ENCODE measurements at places on chromosomes 6 and 20. TPM values are rescaled to one million over a fixed set of nuclear protein-coding genes. Genes with fewer than 3 reads are reported as not detected.

PEX7 gene
- 20.0 TPM for total RNA-seq

SLC22A1 gene
- 1.3 TPM for total RNA-seq

DNA sequence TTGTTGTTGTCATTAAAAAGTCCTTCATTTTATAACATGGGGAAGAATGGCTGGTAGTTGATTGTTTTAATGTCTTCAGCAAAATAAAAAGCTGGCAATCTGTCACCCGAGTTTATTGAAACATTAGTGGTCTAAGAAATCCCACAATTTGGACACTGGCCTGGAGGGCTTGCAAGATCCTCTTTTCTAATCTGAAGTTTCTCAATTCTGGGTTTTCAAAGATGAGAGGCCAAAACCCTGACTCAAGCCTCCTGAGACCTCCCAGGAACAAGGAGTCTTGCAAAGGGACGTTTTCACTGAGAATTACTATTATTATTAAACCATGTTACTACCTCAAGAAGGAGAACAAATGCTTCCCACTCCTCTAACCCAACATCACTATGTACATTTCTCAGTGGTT, 19.5 kb downstream of the MAP1LC3A start:
- no peaks in the 10 kb centered on the region for H3K36me3 ChIP-seq
- no peak for DNase-seq

GRCh38 chr6:64250126-64250525, 614.5 kb downstream of the PHF3 start:
- no peaks in the 10 kb centered on the region for H3K4me1 ChIP-seq
- no peak overlapping the region for H3K4me3 ChIP-seq
- no peak overlapping the region for H3K27ac ChIP-seq
- no peak for DNase-seq
